NCI-H1105 (cell line): ENCODE measurements at places on chromosomes 4 and X.

DNA sequence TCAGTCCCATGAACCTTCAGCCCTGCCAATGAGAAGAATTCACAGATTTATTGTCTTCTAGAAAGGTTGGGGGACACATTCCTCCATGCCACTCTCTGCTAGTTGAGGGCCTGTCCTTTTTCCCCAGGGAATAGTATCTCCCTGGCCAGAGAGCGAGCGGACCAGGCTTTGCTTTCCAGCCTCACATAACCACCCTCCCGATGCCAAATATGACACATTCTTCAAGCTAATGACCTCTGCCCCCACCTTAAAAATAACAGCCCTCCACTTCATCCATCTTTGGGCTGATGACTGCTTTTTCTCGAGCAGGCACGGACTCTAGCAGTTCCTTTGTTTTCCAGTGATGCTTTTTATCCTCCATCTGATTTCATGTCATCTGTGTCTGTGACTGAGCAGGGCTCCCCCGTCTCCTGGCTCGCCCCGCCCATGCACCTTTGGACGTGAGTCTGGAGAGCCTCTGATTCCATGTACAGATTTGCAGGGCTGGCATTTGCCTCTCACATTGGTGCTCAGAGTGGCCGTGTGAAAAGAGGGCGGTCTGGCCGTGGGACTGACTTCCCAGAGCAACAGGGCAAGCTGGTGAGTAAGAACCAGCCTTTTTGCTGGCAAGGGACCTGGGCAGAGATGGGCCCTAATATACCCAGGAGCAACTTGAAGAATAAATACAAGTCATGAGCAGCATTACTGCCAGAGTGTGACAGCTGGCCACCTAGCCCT is 279.8 kb downstream of the BCOR start:
- DNase-seq, result no peak

- DNase-seq, result no peak
These were observed 20.2 kb downstream of the IRAK1 start for GRCh38 chrX:153999359-154000037.

GRCh38 chrX:140572724-140573123 is 67.9 kb upstream of the SOX3 start:
- DNase-seq, result no peak

GRCh38 chr4:184824081-184824775 is 1.5 kb downstream of the ACSL1 start:
- no peak for DNase-seq

DNA sequence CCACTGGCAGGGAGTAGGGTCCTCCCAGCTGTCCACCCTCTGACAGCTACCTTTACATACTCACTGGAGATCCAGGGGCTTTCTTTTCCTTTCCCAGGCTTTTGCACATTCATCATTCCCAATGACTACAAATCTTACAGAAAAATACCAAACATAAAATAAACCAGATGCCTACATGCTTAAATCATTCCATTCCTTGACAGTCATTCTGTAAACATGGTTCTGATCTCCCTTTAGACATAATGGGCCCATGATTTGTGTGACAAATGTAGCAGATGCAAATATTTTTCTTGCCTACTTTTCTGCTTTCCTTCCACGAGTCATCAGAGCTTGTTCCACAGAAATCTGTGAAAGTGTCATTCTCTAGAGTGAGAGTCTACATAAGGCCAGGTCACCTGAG is 207.0 kb downstream of the IDS start:
- no peak for DNase-seq

DNA sequence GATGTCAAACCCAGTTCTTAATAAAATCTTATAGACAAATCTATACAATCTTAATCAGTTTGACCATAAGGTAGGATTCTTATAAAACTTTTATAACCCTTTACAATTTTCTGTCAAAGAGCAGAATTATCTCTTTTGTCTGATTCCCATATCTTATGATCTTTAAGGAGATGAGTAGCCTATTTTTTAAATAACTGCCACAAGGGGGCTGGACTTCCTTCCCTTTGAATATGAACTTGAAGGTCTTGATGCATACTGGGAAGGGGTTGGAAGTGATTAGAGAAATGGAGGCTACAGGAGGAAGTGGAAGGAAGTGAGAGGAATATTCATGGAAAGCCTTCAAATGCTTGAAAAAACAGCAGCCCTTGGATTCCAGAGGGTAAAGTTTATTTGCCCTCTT is 111.1 kb downstream of the APOOL start:
- DNase-seq, result no peak

GRCh38 chrX:62839596-62839995 is 511.5 kb downstream of the SPIN4 start:
- no peak for DNase-seq

DNA sequence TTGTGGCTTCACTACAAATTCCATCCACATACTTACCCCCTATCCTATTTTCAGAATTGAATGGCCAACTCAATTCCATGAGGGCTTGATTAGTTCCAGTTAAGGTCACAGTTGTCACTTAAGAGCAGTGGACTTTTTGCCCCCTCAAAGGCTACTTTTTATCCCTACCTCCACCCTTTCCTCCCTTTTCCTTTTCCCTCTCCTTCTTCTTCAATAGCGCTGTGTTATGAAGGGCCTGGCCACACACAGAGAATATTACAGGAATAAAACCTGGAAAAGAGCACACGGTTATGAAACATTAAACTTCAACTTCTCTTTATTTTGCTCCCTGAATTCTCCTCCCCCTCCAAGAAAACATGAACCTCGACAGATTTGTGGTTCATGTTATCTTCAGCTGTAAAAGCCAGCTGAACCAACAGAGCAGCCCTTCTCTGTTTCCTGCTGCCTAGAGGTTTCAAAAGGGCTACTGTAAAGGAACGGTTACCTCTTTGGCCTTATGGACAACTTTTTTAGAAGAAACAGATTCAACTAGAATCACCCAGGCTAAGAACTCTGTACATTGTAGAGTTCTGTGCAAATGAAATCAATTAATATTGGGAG is 87.0 kb upstream of the RPL34 start:
- no peak for DNase-seq

DNA sequence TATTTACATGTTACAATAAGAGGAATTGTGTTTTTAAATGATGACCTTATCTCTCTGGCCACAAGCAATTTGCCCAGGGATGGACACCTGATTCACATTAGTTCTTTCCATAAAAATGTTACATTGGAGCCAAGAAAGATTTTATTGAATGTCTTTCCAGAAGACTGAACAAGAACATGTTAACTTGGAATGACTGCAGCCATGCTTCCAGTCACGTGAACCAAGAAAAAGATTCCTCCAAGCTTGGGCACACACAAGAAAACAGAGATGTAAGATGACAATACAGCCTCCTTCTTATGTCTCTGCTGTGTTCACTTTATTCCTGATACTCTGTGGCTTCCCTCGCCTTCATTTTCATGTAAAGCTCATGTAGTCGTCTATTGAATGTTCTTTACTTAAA is 737.6 kb downstream of the TRIML1 start:
- DNase-seq, result no peak

DNA sequence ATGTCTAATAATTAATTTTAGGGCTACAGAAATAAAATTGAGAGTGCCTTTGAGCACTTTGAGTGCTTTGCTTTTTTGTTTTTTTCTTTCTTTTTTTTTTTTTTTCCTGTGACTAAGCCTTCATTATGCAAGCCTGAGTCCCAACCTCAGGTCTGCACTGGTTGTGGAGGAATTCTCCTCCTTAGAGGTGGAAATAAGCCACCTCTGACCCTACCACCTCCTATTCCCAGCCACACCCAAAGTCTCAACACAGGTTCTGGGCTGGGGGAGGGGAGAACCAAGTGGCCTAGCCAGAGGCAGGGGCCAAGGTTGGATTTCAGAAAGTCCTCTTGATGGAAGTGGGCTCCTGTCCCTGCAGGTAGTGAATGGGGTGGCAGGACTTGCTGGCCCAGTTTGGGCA is 180.2 kb downstream of the ARAP2 start:
- no peak for DNase-seq

- DNase-seq, result no peak
These were observed 62.4 kb downstream of the C4orf50 start for GRCh38 chr4:5955856-5956255.

DNA sequence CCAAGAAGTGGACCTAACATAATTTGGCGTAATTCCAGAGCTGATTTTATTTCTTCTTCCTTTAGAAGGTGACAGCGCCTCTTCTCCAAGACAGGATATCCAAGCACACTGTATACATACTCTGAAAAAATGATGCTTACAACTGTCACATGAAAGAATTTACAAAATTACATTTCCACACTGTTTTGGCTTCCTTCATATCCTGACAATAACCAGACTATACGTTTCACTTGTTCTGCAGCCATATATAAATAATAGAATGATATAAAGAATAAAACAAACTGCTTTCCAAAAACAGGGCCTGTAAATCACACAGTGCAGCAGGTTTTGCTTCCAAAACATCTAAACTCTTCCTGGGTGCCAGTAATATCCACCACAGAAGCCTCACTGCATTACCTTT is 141.6 kb downstream of the FBXO8 start:
- no peak for DNase-seq

- no peak for DNase-seq
These were observed 29.5 kb downstream of the MSL3 start for GRCh38 chrX:11787564-11787963.

DNA sequence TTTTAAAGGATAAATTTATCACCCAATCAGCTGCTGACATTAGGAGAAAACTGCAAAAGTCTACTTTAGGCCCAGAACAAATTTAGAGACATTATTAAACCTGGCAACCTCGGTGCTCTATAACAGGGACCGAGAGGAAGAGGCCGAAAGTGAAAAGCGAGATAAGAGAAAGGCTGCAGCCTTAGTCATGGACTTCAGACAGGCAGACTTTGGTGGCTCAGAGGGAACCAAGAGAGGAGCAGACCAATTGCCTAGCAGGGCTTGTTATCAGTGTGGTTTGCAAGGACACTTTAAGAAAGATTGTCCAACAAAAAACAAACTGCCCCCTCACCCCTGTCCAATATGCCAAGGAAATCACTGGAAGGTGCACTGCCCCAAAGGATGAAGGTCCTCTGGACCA is 12.8 kb upstream of the UGT2B10 start:
- no peak for DNase-seq

- DNase-seq, result no peak
These were observed 105.2 kb upstream of the BMP3 start for GRCh38 chr4:80925293-80925692.

GRCh38 chrX:15269618-15270521 is at the start of gene ASB9:
ASB9 (minus strand) TSS chrX:15270083; CDS start chrX:15269874, 209 bp downstream.
- DNase-seq, result no peak

DNA sequence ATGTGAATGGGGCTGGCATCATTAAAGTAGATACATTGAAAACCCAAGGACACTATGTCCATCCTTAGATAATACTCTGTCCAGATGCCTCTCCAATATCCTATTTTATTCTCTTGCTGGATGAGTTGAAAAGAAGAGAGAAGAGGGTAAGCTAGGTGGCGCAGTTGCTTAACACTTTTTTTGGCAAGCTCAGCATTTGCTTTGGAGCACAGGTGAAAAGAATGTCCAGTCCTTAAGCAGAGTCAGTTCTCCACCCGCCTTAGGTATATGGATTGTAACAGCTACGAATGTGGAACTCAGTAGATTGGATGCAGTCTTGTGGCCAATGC is 208.4 kb downstream of the NWD2 start:
- DNase-seq, result peak; percentile 59

GRCh38 chr4:115272185-115272584 is 158.8 kb upstream of the NDST4 start:
- DNase-seq, result no peak

GRCh38 chr4:146132445-146132844 is 43.1 kb upstream of the LSM6 start:
- DNase-seq, result no peak

DNA sequence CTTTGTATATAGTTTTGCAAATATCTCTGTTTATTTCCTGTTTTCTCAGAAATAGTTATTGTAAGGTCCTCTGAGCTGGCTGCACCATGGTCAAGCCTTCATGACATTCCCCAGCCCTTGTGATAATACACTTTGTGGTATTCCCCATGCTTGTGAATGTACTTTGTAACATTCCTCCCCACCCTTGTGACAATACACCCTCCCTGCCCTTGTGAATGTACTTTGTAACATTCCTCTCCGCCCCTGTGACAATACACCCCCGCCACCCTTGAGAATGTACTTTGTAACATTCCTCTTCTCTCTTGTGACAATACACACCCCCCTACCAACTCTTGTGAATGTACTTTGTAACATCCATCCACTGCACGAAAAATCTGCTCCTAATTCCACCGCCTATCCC is 530.7 kb downstream of the CENPC start:
- no peak for DNase-seq

DNA sequence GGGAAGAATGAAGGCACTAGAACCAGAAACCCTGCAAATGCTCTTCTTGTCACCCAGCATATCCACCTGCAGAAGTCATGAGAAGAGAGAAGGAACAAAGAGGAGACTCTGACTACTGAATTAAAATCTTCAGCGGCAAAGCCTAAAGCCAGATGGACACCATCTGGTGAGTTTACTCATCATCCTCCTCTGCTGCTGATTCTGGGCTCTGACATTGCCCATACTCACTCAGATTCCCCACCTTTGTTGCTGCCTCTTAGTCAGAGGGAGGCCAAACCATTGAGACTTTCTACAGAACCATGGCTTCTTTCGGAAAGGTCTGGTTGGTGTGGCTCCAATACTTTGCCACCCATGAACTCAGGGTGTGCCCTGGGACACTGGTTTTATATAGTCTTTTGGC is 181.7 kb downstream of the AR start:
- DNase-seq, result no peak

DNA sequence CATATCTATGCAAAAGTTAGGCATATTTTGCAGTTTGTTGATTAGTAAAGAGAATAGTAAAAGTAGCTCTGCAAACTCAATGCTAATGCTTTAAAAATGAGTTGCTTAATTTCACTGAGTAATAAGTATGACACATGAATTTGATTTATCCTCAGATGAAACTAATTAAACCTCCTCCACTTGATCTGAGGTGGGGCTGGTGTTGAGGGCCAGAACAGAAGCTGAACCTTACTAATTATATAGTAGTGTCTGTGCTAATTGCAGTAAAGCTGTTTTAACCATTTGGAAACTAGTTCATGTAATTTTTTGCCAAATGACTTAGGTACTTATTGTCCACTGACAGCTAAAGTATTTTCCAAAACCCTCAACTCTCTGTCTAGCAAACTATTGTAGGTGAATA is 7.7 kb upstream of the PGAM4 start:
- DNase-seq, result peak; percentile 46

DNA sequence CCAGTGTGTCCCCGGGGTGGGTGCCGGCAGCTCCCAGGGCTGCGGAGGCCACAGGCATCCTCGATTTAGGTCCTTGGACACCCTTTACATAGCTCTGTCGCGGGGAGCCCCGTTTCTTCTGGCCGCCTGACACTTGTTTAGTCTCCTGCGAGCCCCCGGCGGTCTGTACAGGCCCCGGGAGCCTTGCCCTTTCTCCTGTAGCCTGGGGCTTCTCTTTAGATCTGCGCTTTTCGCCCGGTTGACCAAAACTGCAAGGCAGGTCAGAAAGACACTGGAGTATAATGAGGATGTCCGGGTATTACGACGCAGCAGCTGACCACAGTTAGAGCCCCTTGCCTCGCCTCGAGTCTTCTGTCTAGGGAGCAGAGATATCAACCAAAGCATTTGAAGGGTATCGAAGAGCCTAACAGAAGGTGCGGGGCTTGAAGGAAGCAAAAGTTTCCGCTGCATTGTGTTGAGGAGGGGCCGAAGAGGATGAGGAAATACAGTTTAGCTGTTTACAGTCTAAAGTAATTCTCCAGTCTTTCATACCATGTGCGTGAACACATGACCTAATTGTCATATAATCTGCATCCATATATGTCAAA is 479 bp downstream of the BRCC3 start:
- DNase-seq, result no peak
